Endothelial cell (in vitro differentiated cells): ENCODE measurements at places on chromosomes 5 and 9. TPM values are rescaled to one million over a fixed set of nuclear protein-coding genes. Genes with fewer than 3 reads are reported as not detected.

DNA sequence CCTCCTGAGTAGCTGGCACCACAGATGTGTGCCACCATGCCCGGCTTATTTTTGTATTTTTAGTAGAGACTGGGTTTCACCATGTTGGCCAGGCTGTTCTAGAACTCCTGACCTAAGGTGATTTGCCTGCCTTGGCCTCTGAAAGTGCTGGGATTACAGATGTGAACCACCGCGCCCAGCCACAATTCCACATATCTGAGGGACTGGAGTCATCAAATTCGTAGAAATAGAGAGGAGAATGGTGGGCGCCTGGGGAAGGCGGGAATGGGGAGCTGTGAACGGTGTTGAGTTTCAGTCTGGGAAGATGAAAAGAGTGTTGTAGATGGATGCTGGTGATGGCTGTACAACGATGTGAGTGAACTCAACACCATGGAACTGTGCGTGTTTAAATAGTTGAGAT lies 1.9 kb upstream of the ABO start:
- no peak overlapping the region for H3K4me3 ChIP-seq
- peaks cover 6% of the 10 kb centered on the region for H3K36me3 ChIP-seq
- peaks cover 4% of the 10 kb centered on the region for H3K4me1 ChIP-seq
- H3K27ac ChIP-seq: no peak overlapping the region
- H3K27me3 ChIP-seq: peaks cover 3% of the 10 kb centered on the region
- no peak for DNase-seq

DNA sequence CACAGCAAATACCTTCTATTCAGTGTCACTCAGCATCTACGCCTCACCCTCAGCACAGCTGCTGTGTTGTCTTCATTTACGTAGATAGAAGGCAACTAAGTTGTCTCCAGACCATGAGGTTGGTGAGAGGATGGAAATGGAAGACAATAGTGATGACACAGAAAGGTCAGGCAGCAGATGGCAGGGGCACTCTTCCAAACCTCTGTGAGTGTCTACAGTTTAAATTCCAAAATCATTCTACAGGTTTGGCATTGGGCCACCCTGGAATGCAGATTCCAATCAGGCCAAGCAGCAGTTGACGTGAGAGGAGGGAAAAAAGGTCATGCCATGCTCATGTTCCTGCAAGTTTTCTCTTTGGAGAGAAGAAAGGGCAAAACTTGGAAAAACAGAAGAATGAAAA lies 68.7 kb upstream of the ADAMTSL1 start:
- no peaks in the 10 kb centered on the region for H3K36me3 ChIP-seq

DNA sequence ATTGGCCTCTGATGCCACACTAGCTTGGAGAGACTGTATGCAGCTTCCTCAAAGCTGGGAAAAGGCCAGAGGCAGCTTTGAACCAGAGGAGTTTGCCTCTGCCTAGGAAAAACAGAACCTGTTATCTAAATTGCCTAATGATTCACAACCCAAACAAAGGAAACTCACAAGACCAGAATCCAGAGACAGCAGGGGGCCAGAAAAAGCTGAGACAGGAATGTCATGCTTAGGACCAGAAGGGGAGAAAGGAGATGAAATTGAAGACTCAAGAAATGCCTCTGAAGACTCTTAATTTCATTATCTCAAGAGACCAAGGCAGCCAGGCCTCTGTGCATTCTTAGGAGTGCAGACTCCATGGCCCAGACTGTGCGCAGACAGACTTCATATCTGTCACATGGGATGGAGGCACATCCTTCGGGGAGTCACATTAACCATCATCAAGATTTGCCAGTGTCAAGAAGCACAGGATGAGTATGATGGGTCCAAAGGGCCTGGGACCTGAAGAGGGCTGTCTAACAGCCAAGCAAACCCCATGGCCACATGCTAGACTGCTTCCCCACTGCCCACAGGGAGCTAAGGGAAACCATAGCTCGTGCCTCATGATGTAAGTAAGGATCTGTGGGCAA lies 57.3 kb downstream of the ARSB start:
- no peak overlapping the region for H3K27ac ChIP-seq
- no peaks in the 10 kb centered on the region for H3K36me3 ChIP-seq
- no peak overlapping the region for H3K4me3 ChIP-seq
- no peak for DNase-seq
- H3K4me1 ChIP-seq: peaks cover 12% of the 10 kb centered on the region
- peaks cover 2% of the 10 kb centered on the region for H3K27me3 ChIP-seq

Gene RLN1
- not detected for total RNA-seq

Gene BAAT
- not detected for total RNA-seq

- H3K27me3 ChIP-seq: no peaks in the 10 kb centered on the region
- H3K4me1 ChIP-seq: peaks cover 11% of the 10 kb centered on the region
- H3K4me3 ChIP-seq: no peak overlapping the region
- H3K27ac ChIP-seq: no peak overlapping the region
- H3K36me3 ChIP-seq: peaks cover 13% of the 10 kb centered on the region
- no peak for DNase-seq
Observed at GRCh38 chr9:111463048-111463447, 21.1 kb downstream of the ECPAS start.

DNA sequence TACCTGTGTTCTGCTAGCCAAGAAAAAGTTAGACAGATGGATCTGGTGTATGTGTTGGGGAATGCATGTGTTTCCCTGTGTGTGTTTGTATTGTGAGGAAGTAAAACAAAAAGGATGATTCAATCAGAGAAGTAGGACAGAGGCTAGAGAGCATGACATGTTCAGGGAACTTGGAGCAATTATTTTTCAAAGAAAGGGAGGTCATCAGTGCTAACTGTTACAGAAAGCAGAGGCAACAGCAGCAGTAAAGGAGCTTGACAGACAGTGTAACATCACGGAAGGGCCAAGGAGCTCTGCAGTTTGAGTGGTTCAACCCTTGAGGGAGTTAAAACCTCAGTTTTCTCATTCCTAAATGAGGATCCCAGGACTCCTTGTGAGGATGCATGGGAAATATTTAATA lies 13.2 kb downstream of the SPINK1 start:
- H3K4me1 ChIP-seq: no peaks in the 10 kb centered on the region
- H3K36me3 ChIP-seq: no peaks in the 10 kb centered on the region
- no peak overlapping the region for H3K27ac ChIP-seq

DNA sequence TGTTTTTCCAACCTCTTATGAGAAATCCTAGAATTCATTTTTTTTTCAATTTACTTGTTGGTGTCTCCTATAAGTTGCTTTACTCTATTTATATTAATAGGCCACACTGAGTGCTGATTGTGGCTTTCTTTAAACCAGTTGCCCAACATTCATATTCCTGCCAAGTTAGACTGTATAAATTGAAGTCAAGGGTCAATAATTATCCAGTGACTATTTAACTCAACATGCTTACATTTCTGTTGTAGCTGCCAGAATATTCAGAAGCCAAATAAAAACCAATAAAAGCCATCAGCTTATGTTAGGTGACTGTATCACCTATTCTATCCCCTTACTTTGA lies 169.0 kb downstream of the PTPRD start:
- no peaks in the 10 kb centered on the region for H3K4me1 ChIP-seq
- H3K4me3 ChIP-seq: no peak overlapping the region
- H3K36me3 ChIP-seq: no peaks in the 10 kb centered on the region
- no peaks in the 10 kb centered on the region for H3K27me3 ChIP-seq
- no peak for DNase-seq

Gene KLF4
- total RNA-seq: 16.4 TPM

DNA sequence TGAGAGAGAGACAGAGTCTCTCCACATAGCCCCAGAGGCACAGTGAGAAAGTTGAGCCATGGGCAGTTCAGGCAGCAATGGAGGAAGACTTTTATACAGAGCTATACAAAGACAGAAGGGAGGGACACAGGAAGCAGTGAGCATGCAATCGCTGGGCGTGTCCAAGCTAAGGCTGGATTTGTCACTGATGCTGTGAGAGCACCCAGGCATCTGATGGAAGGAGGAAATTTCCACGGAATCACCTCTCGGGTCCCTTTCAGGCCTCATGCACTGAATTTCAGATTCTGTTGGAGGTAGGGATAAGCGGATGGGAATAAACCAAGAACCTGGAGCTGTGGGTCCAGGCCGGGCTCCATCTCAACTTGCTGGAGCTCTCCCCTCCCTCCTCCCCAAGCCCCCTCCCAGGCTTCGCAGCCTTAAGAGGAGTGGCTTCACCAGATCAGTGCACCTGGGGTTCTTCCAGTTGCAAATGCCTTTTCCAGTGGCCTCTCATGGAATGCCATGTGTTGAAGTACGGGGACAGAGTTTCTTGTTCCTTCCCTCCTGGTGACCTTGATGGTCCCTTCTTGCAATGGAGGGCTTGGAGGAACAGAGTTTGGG lies 114.8 kb upstream of the ALDH1B1 start:
- DNase-seq: no peak
- H3K36me3 ChIP-seq: no peaks in the 10 kb centered on the region
- no peaks in the 10 kb centered on the region for H3K4me1 ChIP-seq
- H3K27me3 ChIP-seq: peaks cover 6% of the 10 kb centered on the region

DNA sequence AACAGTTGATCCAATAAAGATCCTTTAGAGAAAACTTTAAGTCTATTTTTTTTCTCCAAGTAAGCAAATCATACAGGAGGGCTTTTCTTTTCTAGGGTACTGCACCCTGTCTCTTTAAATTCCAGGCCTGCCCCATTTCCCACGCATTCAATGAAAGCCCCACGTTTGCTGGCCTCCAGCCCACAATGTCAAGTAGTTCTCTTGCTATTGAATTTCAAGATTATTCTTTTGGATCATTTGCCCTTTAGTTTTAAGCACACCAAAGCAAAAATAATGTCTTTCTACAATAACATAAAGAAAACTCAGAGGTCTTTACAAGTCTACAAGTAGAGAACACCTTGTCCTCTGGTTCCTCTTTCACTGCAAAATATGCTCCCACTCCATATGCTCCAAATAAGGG lies 15.6 kb downstream of the MLLT3 start:
- no peaks in the 10 kb centered on the region for H3K27me3 ChIP-seq
- no peak overlapping the region for H3K27ac ChIP-seq
- DNase-seq: no peak

DNA sequence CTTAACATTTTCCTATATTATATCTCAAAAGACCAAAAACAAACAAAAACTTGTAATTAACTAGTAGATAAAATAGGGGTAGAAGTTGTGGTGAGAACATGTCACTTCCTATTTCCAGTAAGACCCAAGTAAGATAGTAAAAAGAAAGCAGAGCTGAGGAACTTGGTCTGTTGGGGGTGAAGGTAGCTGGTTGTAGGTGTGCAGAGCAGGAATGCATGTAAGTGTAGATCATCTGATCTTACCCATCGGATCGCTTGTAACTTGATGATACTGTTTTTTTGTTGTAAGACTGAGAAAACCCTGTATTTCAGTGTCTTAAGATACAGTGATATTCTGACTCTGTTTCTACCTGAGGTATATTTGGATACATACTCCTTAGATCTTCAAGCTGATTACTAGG lies 5.7 kb downstream of the SRP19 start:
- no peak overlapping the region for H3K27ac ChIP-seq
- DNase-seq: no peak
- H3K4me1 ChIP-seq: peaks cover 15% of the 10 kb centered on the region
- peaks cover 2% of the 10 kb centered on the region for H3K27me3 ChIP-seq

DNA sequence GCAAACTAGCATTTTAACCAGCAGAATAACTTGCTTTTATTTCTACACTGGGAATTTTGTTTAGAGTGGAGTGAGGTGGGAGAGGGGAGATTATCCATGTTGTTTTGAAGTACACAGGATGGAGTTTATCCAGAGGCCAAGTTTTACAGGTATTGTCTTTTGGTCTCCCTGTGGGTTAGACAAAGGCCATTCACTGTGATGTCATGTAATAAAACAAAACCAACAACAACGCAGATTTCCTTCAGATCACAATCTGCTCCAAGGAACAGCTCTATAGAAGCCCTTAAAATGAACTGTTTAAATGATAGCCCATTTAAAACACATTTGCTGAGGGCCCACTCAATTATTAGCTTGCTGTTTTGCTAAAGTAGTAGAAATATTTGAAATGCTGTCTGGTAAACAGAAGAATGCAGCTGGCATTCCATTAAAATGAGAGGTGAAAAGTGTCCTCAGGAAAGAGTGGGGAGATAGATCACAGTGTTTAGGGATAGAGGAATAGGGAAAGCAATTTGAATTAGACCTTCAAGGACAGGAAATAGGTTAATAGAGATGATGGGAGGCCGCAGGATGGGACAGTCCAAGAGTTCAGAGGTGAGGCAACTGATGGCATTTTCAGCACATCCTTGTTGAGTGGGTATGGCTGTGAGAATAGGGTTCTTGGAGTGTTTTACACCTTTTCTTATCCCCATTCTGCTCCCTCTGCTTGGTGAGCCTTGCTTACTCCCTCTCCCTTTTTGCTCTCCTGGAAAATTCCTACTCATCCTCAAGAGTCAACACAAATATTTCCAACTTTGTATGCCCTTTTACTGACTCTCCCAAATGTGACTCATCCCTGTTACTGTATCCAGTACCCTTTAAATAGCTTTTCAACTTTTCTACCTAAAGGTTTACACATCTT lies 140.1 kb upstream of the NR3C1 start:
- H3K36me3 ChIP-seq: no peaks in the 10 kb centered on the region
- no peak overlapping the region for H3K4me3 ChIP-seq
- DNase-seq: no peak

DNA sequence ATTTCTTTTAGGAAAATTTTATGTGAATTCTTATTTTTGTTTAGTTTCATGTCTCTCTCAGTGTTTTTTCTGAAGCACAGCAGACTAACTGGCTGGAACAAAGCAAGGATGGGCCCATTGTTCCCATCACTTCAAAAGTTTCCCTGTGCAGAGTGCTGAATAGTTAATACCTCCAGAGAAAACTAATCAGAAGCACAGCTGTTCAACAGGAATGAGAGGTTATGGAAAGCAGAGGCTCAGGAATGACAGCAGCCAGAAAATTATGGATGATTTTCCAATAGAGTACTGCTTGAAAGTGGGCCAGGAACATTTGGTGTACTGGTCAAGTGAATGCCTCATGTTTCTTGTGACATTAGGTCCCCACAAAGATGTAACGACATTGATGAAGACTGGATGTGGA lies 173.0 kb upstream of the TARS1 start:
- H3K36me3 ChIP-seq: peaks cover 4% of the 10 kb centered on the region
- H3K4me3 ChIP-seq: no peak overlapping the region
- peaks cover 29% of the 10 kb centered on the region for H3K4me1 ChIP-seq
- H3K27ac ChIP-seq: peak overlapping the region; percentile 62
- no peak for DNase-seq

Gene CTXN3
- 5.4 TPM for total RNA-seq

DNA sequence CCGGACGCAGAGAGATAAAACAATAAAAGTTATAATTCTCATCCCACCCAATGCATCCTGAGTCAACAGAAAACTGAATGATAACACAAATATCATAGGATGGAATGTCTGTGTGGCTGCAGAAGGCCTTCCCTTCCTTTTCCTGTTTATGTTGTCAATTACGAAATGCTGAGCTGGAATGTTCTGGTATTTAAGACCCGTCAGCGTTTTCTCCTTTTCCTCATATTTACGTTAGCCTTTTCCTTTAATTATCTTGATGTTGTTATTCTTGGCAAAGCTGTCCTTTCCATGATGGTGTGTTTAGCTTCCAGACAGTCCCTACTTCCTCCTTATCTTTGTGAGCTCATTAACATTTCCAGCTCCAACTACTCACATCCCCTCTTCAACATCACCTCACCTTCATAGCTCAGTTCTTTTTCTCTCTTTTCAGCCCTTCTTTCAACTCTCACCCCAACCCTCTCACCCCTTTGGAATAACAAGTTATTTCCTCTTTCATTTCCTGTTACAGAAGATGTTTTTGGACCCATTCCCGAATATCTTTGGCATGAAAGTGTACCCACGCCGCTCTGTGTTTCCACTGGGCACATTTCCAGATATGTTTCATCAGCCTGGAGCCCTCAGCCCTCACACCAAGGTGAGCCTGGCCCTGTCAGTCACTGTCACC lies 221.6 kb downstream of the NR2F1-AS1 start:
- H3K36me3 ChIP-seq: no peaks in the 10 kb centered on the region
- peak; percentile 18 for DNase-seq

- DNase-seq: peak; percentile 62
- H3K36me3 ChIP-seq: no peaks in the 10 kb centered on the region
- no peak overlapping the region for H3K27ac ChIP-seq
- peaks cover 4% of the 10 kb centered on the region for H3K27me3 ChIP-seq
- no peak overlapping the region for H3K4me3 ChIP-seq
- peaks cover 7% of the 10 kb centered on the region for H3K4me1 ChIP-seq
Observed at GRCh38 chr9:98087420-98088354, 31.2 kb downstream of the NANS start.

Gene TMEM8B
- 9.0 TPM for total RNA-seq
